ENCODE measurements at places on chromosomes 3 and 15.

GRCh38 chr3:30628901-30629590 lies 22.6 kb downstream of the TGFBR2 start:
- DNase-seq = no peak

DNA sequence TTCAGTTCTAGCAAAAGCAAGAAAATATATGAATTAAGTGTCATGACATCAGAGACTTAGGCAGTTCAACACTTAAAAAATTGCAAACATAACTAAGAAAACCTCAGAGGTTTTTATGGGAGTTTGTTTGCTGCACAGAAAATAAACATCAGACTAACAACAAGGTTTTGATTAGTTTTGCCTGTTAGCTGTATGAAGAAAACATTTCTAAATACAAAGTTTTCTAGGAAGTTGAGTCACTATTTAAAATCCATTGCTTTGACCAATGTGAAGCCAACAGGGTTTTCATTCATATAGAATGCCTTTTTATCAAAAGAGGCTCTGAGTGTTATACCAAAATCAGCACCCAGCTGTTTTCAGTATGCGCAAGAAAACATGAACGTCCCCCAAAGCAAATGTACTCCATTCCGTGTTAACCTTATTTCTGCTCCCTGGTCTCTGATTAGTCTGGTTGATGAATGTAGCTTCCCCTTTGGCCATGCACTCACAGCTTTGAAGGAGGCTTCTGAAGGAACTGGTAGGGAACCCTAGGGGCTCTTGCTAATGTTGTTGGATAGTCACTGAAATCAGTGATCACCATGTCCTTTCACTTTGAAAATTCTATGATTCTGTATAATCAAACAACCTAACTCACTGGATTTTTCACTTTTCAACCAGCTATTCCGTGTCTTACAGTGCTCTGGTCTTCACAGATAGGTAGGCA lies 89.6 kb upstream of the TSEN2 start:
- no peak for DNase-seq

- DNase-seq = no peak
These were observed 114.3 kb downstream of the OXSM start for GRCh38 chr3:25904206-25904605.

DNA sequence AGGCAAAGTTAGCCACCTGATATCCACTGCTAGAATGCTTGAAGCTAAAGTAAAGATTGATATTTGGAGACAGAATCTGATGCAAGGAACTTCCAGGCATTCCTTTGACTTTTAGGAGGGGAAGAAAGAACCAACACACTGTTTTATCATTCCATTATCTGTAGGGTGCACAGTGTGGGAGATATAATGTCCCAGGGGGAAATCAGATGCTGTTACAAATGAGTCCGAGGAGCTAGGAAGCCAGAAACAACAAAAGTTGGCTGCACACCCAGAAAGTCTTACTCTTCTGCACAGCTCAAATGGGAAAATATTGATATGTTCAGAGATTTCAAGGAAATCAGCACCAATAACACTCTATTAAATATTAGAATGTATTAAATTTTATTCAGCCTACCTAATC lies 113.6 kb upstream of the ROBO1 start:
- peak; percentile 30 for DNase-seq

DNA sequence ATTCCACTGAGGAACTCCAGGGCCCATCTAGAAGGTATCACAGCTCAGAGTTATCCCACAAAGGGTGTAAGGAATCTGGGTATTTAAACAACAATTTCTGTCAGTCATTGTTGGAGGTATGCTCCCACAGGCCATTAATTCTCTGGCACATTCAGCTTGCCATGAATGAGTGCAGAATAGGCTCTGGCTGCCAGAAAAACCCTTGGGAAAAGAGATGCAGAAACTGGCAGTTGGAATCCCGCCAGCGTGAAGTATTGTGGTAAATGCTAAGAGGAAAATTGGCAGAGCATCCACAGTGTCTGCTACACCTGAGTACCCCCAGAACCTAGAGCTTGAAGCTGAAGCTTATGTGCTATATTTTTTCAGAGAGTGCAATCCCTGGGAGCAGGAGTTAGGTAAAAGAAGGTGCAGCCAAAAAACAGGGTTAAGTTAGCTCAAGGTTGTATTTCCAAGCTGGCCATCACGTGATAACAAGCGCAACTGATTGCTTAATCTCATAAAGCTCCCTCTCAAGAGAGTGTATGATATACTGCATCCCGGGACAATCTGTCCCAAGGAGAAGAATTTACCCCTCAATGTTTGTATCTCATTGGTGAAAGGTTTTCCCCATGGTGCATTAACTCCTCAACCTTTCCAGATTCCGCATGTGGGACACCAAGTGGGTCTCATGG lies 94.2 kb upstream of the ACP3 start:
- DNase-seq = no peak

DNA sequence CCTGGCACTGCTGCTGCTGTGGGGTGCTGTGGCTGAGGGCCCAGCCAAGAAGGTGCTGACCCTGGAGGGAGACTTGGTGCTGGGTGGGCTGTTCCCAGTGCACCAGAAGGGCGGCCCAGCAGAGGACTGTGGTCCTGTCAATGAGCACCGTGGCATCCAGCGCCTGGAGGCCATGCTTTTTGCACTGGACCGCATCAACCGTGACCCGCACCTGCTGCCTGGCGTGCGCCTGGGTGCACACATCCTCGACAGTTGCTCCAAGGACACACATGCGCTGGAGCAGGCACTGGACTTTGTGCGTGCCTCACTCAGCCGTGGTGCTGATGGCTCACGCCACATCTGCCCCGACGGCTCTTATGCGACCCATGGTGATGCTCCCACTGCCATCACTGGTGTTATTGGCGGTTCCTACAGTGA lies 2.1 kb downstream of the GRM2 start:
- DNase-seq = no peak

- no peak for DNase-seq
These were observed 129.6 kb downstream of the SEMA6D start for GRCh38 chr15:47846876-47847275.

DNA sequence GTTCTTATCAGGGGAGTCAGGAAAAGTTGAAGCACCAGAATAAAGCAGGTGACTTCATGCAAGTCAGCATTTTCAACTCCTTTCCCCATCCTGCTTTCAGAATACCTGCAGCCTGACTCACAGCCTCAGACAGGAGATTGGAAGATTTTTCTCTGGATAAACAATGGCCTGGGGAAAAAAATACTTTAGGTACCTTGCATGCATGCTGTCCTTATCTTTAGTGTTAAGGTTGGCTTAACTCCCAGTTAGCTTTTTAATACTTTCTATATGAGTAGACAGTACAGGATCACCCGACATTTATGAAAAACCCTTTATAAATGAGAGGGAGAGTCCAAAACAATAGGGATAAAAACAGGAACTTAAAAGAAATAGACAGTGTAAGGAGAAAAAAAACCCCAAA lies 53.6 kb downstream of the PAK2 start:
- DNase-seq = peak; percentile 77

GRCh38 chr15:52042051-52042851 lies 23.2 kb downstream of the MAPK6 start:
- no peak for DNase-seq

- no peak for DNase-seq
These were observed 20.3 kb upstream of the MAP3K13 start for GRCh38 chr3:185342459-185343174.

- DNase-seq = no peak
These were observed 17.0 kb downstream of the ATXN7 start for GRCh38 chr3:63880653-63881052.

- DNase-seq = no peak
These were observed 35.0 kb downstream of the ATP2B2 start for GRCh38 chr3:10470120-10471053.

Data from fibroblast of skin of scalp (primary cell).